Naive thymus-derived CD4-positive, alpha-beta T cell (primary cell): ENCODE measurements at places on chromosomes 5 and 9. TPM values are rescaled to one million over a fixed set of nuclear protein-coding genes. Genes with fewer than 3 reads are reported as not detected.

- DNase-seq: peak; percentile 62
Measured at GRCh38 chr9:35736201-35736633, 3.8 kb downstream of the CREB3 start.

GRCh38 chr5:3893527-3893926, 297.9 kb downstream of the IRX1 start:
- no peak for DNase-seq

The SCGB3A2 gene
- not detected for total RNA-seq

The STPG3 gene
- not detected for total RNA-seq

The CBY3 gene
- 0.84 TPM for total RNA-seq

GRCh38 chr9:109258481-109259302, 62.2 kb downstream of the EPB41L4B start:
- DNase-seq: no peak

- no peak for DNase-seq
Measured at GRCh38 chr9:19154135-19154612, 26.9 kb upstream of the PLIN2 start.

GRCh38 chr9:36995927-36996705, 38.0 kb downstream of the PAX5 start:
- peak; percentile 36 for DNase-seq

The CAPSL gene
- total RNA-seq: not detected

The CDH6 gene
- not detected in 2 replicates for total RNA-seq

GRCh38 chr5:146107901-146108300, 2.5 kb upstream of the PLAC8L1 start:
- no peak for DNase-seq

The FEM1C gene
- 18.3 and 18.5 TPM in 2 replicates for total RNA-seq

DNA sequence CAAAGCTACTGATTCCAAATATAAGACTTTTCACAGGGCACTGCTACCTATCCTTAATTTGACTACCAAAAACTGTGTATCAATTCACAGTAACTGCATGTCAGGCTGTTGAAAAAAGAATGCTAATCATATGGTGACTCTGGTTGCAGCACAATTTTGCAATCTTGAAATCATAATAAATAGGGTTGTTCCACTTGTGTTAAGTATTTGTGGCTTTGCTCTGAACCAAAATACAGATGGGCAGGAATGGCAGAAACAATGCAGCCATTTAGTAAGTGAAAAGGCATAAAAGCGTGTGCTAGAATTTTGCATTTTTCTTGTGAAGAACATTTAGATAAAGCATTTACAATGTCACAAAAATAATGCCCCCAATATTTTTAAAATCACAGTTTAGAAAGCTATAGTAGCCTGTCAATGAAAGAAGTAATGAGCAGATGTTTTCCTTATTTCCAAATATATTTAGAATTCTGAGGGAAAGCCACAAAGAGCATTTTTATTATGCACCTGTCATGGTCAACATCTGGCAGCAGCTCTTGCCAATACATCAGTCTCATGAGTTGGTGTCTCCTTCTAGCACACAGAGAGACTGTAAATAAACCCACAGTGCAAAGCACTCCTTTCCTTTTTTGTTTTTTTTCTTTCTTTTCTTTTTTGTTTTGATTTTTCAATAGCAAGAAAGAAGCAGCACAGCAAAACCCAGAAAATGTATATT, 54.8 kb upstream of the PAM start:
- no peak for DNase-seq

The STING1 gene
- total RNA-seq: 159 TPM

DNA sequence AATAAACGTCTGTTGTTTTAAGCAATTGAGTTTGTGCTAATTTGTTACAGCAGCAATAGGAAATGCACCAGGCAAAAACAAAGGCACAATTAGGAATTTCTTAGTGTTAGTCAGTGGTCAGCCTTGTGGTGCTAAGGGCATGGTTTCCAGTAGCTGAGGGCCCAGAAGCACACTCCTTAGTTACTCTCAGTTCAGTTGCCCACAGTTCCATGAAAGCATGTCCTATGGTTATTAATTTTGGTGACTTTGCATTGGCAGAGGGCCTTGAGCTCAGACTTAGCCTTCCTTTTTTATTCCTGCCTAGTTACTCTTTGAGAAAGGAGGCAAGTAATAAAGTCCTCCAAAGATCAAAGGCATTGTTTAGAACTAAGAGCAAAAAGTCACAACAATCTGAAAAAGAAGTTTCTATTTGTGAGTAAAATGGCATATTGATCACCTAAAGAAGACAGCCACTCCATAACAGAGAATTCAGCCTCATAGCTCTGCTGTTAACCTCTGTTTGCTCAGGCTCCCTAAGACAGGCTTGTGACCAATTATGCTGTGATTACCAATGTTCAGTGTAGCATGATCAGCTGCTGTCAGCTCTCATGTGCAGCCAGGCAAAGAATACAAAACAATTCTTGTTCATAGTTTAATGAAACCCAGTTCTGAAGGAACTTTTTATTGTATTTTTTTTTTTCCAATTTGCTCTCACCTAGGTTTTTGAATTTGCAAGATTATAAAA, 57.0 kb upstream of the MROH2B start:
- DNase-seq: no peak

The CDKN2AIPNL gene
- total RNA-seq: 16.8 TPM

GRCh38 chr5:39177631-39177964, 41.8 kb downstream of the FYB1 start:
- peak; percentile 85 for DNase-seq

DNA sequence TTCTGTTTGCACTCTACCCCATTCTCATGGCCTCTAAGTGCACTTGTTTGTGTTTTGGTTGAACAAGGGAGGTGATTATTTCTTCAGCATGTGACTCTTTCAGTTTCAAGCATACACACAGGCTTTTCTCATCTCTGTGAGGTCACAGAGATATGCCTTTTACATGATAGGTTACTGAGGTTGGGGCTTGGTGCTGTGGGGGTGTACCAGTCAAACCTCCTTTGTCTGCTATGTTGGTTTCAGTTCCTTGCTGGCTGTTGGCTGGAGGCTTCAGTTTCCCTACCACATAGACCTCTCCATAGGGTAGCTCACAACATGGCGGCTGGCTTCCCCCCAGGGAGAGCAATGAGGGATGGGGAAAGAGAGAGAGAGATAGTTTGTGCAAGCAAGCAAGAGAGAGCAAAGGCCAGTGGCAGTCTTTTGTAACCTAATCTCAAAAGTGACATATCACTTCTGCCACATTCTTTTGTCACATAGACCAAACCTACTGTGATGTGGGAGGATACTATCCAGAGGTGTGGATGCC, 96.7 kb upstream of the SEMA6A start:
- DNase-seq: no peak

DNA sequence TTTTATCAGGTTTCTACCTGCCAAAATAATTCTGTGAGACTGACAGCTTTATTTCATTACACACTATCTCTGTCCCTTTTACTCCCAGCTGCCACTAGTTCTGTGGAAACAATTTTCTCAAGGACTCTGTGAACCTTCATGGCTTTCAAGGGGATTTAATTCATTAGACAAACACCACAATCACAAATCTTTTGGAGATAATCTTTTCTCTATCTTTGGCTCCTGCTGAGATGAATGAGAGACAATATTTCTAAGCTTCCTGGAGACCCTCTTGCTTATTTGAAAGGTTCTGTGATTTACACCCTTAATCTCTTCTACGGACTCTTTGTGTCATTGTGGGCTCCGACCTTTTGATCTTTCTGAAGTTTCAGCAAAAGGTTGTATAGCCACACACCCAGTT, 222.6 kb downstream of the PRDM9 start:
- no peak for DNase-seq

DNA sequence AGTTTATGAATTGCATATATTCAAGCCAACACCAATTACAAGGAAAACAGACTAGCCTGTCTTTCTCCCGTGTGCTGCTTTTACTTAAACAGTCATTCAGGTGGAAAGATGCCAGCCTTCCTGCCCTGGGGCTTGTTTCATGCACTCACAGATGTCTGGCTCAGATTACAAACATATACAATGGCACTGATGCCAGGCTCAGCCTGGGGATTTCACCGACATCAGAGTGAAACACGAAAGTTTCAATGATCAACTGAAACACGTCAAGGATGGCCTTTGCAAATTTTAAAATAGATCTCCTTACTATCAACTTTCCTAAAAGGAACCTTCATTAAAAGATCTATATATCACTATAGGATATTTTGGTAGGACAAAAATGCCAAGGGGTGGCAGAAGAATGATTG, 1576.5 kb downstream of the EFNA5 start:
- no peak for DNase-seq

GRCh38 chr9:20930836-20931235, 100.6 kb downstream of the HACD4 start:
- no peak for DNase-seq

- DNase-seq: no peak
Measured at GRCh38 chr5:138706655-138707480, 46.4 kb upstream of the CTNNA1 start.

The ISCA1 gene
- total RNA-seq: 32.8 TPM

DNA sequence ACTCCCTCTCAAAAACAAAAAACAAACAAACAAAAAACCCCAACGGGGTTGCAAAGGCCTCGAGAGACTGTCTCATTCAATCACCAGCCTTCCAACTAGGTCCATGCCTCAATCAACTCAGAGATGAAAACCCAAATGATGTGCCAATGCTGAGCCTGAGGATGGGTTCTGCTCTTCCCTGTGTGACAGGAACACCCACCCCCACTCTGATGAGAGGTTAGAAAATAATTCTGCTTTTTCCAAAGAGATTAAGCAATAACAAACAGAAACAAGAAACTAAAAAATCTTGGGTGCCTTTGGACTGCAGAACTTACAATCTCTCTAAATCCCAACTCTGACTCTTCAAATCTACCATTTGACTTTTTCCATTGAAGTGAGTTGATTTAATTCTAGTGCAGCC, 25.5 kb upstream of the FBP1 start:
- no peak for DNase-seq

The PLK2 gene
- total RNA-seq: 7.4 TPM

DNA sequence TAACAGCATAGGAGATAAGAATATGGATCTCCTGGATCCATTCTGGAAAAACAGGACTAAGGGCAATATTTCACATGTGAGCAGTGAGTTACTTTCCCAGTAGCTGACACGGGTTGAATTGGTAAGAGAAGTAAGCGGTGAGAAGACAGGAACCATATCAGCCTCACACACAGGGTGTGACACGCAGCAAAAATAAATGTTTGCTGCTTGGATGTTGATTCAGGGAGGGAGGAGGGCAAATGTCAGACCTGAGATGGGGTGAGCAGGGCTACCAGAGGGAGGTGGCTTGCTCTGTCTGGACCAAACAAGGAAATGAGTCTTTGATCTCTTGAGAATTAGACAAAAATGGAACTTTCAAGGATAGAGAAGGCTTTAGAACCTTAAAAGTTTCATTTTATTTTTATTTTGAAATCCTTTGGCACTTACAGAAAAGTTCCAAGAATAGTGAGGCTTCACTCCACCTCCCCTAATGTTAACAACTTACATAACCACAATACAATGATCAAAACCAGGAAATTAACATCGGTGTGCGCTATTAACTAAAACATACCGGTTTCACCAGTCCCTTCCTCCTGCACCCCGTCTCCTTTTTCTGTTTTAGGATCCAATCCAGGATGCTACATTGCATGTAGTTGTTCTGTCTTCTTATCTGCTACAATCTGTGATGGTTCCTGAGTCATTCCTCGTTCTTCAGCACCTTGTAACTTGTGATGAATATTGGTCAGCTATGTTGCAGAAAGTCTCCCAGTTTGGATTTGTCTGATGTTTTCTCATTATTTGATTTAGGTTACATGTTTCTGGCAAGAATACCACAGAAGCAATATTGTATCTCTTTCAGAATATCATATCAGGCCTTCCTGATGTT, 20.5 kb upstream of the ARHGEF28 start:
- no peak for DNase-seq
